ENCODE measurements at places on chromosomes 12 and 14.

GRCh38 chr14:91372671-91373495 is 44.7 kb downstream of the CCDC88C start:
- DNase-seq = no peak

GRCh38 chr14:91685600-91685999 is 46.3 kb downstream of the CATSPERB start:
- DNase-seq = no peak

- no peak for DNase-seq
Measured at GRCh38 chr14:61968207-61968606, 206.0 kb downstream of the SNAPC1 start.

DNA sequence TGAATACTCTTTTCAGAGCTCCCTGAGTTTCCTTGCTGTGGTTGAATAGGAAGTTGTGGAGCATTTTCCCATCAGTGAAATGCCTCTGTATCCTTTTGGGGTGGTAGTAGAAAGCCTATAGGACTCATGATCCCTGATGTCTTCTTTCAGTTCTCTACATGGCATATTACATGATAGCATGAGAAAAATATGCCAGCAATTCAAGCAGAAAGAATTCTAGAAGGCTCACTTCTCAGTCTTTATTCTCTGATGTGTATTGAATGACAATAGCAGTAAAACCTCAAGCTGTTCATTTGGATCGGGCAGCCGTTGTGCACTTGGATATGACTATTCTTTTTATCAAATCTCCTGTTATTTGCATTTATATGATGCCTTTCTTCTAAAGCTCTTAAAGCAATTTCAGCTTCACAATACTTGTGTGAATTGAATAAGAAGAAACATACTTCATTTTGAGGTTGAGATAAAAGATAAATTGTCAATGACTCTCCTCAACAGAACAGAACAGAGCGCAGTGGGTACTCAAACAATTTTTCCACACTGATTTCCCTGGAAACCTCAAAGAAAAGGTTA is 251.5 kb upstream of the FBXO33 start:
- DNase-seq = no peak

GRCh38 chr12:19707948-19708409 is 268.7 kb downstream of the AEBP2 start:
- DNase-seq = no peak

- no peak for DNase-seq
Measured at GRCh38 chr12:1403417-1403816, 191.0 kb downstream of the FBXL14 start.

DNA sequence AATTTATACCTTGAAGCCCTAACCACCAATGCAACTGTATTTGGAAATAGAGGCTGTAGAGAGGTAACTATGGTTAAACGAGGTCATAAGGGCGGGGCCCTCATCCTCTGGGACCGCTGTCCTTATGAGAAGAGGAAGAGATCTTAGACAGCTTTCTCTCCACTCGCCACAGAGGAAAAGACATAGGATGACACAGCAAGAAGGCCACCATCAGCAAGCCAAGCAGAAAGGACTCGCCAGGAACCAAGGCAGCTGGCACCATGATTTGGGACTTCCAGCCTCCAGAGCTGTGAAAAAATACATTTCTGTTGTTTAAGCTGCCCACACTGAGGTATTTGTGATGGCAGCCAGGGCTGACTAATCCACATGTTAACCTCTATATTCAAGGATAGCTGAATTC is 30.4 kb upstream of the BCAT1 start:
- DNase-seq = no peak

DNA sequence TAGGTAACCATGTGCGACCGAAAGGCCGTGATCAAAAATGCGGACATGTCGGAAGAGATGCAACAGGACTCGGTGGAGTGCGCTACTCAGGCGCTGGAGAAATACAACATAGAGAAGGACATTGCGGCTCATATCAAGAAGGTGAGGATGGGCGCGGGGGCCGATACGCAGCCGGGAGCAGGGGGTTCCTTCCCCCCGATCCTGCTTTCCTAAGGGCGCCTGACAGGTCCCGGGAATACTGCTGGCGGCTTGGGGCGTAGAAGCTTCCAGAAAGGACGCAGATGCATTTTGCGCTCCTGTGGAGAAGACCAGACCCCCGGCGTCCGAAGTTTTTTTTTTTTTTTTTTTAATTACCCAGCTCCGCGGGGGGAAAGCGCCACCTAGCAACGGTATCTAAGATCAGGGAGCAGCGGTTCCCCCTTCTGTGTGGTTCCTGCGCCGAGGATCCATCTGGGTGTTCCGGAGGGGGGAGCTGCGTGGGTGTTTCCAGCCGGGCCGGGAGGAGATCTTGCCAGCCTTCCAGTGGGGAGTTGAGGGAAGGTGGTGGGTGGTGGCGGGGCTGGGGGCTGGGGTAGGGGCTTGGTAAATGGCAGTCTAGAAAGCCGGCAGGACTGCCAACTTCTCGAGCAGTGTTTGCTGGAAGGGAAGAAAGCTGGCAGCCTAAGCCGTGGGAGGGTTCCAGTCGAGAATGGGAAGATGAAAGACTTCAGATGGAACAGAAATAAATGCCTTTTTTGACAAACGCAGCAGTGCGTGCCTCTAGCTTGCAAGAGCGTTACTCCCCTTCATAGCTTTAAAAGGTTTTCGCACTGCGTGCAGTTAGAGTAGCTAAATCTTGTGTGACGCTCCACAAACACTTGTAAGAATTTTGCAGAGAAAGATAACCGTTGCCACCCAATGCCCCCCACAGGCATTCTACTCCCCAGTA is 764 bp downstream of the DYNLL1 start:
- peak; percentile 49 for DNase-seq

DNA sequence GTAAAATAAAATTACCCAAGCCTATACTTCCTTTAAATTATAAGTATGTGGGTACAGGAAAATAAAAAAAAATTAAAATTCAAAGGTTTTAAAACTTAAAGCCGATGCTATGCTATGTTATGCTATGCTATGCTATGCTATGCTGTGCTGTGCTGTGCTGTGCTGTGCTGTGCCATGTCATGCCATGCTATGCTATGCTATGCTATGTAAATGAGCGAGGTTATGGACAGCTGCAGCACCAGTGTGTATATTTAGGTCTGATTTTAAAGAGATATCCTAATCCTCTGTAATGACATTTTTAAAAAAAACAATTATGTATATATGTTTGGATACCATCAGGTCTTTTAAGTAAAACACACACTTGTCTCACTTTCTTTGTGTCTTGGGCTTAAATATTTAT is 1822.0 kb upstream of the SEL1L start:
- DNase-seq = no peak

GRCh38 chr14:33992274-33993007 is 41.6 kb upstream of the EGLN3 start:
- no peak for DNase-seq

GRCh38 chr12:124667506-124668326 is 100.3 kb upstream of the NCOR2 start:
- no peak for DNase-seq

DNA sequence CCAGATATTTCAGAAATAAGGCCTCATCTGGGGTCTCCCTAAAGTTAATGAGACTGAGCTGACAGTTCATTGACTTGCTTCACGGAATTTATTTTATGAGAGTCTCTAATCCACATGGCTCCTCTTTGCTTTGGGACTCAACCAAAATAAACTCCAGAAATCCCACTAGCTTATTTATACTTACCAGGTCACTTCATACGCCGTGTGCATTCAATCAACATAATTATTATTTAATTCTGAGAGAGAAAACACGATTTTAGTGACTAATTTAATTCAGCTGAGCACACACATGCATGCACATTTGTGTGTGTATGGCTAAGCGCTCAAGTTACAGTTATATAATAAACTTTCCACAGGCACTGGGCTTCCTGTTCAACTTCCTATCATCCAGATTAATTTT is 333.4 kb upstream of the CCDC196 start:
- no peak for DNase-seq

DNA sequence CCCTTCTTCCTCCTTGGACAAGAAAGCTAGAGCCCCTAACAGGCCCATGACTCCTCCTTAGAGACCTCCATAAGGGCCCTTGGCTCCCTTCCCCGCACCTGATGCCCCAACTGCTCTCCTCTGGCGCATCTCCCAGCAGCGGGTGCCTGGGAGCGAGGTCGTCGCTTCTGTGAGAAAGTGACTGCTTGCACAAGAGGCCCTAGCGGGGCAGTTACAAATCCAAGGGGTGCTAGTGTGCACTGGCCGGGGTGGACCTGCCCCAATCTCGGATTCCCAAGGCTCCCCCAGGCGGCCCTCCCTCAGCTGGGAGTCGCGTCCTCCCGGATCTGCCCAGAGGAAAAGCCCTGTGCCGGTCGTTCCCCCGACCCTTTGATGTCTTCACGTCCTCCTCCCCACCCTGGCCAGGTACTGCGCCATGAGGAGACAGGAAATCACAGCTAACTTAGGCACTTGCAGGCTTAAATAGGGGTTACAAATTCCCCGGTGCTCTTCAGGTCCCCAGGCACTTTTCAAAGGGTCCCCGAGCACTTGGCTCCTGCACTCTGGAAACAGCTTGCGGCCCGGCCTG is 2.8 kb downstream of the NKX2-8 start:
- no peak for DNase-seq

DNA sequence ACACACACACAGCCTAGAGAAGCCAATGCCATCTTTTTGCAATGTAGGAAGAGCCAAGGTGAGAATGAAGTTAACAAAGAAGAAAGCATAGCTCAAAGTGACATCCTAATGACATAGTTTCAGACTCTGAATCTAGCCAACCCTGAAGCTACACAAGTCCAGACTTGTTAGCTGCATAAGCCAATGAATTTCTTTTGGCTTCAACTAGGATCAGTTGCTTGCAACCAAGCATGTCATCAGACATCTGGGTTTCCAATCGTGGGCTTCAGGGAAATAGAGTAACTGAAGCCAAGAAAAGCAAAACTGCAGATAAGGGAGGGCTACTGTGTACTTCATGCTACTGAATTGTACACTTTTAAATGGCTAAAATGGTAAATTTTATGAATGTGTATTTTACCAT is 4.4 kb upstream of the GPHN start:
- no peak for DNase-seq

DNA sequence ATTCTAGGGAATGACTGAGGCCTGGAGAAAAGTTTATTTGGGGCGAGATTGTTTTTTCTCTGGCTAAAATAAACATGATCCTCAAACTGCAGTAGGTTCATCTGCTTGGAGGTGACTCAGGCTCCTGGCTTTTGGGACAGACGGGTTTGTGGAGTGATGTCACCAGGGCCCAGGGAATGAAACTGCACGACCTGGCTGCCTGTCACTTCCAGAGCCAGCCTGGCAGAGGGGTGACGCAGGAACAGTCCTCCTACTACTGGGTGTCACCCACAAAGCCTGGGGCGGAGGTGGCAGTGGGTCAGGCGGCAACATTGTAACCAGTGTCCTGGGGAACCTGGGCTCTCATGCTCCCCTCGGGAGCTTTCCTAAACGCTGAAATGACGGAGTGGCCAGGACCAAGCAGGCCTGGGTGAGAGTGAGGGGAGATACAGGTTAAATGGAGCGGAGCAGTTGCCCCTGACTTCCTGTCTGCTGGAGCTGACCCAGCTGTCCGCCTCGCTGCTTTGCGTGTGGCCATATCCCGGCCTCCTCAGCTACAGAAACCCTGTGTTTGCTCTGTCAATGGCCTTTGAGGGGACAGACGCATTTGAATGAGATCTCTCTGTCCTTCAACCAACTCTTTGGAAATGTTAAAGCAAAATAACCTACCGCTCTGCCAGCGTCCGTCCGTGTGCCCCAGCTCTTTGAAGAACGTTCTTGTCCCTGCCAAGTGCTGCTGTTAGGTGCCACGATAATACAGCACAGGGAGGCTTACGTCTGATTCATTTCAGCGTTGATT is 6.5 kb downstream of the HIP1R start:
- no peak for DNase-seq

DNA sequence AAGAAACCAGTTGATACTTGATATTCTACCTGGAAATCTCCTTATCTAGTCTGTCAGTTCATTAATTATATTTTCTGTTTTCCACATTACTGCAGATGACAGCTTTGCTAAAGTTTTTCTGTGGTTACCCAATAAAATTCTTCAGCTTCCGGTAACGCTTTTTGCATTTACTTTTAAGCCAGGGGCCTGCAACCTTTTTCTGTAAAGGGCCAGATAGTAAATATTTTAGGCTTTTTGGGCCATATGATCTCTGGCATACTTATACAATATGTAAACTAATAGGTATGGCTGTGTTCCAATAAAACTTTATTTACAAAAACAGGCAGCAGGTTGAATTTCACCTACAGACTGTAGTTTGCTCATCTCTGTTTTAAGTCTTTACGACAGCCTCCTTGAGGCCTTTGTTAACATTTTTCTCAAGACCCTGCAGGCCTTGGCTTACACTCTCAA is 48.3 kb downstream of the SPATS2 start:
- no peak for DNase-seq
